ENCODE measurements at places on chromosomes 5 and 9.

- no peak for DNase-seq
Observed at GRCh38 chr9:33416996-33417395, 14.6 kb upstream of the AQP7 start.

DNA sequence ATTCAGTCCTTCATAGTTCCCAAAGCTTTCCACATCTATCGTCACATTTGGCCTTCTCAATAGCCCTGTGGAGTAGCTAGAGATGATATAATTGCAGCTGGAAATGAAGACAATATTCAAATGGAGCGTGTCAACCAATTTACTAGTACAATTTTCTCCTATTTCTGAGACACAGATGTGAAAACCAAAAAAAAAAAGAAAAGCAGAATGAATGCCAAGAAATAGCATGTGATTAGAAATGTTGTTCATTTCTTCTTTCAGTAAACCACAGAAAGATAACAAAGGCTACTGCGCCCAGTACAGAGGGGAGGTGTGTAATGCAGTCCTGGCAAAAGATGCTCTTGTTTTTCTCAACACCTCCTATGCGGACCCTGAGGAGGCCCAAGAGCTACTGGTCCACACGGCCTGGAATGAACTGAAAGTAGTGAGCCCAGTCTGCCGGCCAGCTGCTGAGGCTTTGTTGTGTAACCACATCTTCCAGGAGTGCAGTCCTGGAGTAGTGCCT lies 99.0 kb downstream of the MUSK start:
- peak; percentile 38 for DNase-seq

DNA sequence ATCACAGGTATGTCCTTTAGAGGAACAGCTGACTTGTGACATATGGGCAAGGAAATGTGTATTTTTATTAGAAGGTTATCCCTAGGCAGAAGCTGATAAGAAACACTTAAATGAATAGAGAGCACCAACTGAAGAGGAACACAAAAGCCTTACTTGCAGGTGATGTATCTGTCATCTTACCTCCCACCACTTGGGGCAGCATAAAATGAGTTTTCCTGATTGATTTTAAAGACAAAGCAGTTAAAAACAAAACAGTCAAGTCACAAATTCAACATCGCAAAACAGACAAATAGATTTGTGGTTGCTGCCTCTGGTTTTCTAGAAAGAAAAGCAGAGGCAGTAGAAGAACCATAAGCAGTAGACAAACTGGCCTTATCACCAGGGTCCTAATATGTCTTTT lies 302.4 kb upstream of the ZNF462 start:
- DNase-seq = no peak

DNA sequence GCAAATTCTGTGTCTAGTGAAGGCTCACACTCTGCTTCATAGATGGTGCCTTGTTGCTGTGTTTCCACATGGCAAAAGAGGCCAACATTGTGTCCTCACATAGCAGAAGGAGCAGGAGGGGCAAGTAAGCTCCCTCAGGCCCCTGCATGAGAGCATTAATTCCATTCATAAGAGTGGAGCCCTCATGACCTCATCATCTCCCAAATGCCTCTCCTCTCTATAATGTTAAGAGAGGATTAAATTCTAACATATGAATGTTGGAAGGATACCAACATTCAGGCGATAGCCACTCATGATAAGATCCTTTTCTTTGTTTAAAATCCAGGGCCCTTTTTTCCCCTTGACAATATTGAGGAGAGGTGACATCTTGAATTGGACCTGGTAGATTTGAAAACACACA lies 35.2 kb upstream of the PAM start:
- no peak for DNase-seq

GRCh38 chr5:111251921-111252320 lies 27.7 kb downstream of the CAMK4 start:
- DNase-seq = no peak

GRCh38 chr9:38360839-38361472 lies 31.5 kb upstream of the ALDH1B1 start:
- no peak for DNase-seq

GRCh38 chr5:177388521-177389052 lies 4.4 kb downstream of the SLC34A1 start:
- DNase-seq = no peak

DNA sequence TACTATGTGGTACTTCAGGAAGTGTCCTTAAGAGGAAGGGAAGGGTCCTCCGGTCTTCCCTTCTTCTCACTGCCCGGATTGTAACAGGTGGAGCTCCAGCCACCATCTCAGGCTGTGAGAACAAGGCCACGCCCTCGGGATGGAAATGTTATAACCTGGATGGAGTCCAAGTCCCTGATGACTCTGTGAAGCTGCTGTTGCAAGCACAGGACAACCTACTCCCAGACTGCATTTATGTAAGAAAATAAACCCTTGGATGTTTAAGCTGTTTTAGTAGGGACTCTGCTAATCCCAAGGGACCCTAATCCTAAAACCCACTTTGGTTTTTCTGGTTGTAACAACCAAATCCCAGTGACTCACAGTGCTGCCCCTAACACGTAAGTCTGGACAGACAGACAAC lies 221.6 kb downstream of the ACTL7B start:
- DNase-seq = no peak

DNA sequence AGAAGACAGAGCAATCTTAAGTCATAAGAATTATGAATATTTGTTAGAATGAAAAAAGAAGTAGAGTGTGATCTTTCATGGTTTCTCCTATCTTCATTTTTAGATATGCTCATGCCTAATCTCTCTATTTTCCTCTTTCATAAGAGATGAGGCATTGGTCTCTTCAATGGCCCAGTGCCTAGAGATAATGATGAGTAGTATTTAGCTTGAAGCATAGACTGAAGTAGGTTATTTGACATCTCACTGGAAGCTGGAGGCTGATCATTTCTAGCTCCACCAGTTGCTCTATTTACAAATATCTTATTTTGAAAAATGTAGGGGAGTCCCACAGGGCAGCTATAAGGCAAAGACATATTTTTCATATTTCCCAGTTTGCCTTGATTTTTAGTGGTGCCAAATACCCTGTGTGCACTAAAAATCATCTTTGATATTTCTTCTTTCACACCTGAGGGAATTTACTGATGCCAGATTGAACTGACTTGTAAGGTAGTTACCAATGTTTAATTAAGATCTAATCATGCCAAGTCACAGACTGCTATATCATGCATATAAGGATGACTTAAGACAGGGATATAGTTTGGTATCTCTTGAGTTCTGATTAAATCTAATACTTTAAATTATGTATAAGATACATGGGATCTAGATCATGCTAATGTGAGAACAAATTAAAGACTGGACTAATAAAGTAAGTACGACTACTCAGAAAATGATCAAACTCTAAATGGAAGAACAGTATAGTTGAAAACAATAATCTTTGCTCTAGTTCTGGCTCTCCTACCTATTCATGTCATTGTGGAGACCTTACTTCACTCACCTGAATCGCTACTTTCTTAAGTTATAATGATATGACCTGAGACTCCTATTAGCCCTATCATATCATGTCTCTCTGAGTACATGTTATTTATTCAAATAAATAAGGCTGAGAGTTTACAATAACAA lies 108.2 kb upstream of the IFNE start:
- DNase-seq = no peak

DNA sequence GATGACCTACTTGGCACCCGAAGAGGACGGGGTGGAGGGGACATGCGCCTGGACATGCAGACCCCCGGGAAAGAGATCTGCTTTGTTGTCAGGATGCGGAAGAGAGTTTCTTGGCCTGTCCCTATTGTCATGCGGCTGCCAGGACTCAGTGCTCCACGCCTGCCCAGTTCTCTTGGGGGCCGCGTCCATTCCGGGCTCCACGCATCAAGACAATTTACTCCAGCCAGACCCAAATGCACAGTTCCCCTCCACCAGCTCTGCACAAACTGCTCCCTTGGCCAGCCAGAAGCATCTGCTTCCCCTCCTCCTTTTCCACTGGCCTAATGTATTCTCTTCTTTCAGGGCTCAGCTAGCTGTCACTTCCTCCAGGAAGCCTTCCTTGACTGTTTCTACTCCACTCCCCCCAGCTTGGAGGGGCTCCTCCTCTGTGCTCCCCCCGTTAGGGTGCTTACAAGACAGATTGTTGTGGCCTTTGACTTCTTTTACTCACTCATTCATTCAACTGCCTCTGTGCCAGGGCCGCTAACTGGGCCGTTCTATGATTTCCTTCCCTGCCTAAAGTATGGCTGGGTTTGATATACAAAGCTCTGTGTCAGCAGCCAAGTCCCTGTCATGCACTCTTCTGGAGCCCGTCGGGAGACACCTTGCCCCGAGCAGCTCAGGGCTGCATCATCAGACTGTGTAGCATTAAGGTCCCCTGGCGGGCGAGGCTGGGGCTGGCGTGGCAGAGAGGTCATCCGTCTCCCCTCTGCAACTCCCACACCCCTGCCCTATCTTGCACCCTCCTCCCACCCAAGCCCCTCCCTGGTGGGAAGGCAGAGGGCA lies 6.6 kb downstream of the FIBCD1 start:
- DNase-seq = peak; percentile 88

DNA sequence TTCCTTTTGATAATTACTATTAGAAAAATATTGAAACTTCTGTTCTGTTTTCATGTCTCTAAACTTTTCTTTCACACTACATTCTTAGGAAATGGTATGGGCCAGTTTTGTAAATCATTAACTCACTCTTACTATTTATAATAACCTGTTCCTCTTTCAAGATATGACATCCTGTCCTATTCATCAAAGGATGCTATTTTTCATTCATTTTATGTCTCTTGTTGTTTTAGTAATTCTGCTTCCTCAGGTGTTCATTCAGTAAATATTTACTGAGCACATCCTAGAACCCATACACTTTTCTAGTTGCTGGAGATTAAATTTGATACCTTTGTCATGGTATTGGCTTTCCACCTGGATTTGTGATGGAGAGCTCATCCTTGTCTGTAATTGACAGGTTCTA lies 58.0 kb downstream of the GDA start:
- no peak for DNase-seq

GRCh38 chr5:161790926-161791325 lies 57.0 kb upstream of the GABRA1 start:
- no peak for DNase-seq

- no peak for DNase-seq
Observed at GRCh38 chr9:12640866-12641636, 52.1 kb upstream of the TYRP1 start.

DNA sequence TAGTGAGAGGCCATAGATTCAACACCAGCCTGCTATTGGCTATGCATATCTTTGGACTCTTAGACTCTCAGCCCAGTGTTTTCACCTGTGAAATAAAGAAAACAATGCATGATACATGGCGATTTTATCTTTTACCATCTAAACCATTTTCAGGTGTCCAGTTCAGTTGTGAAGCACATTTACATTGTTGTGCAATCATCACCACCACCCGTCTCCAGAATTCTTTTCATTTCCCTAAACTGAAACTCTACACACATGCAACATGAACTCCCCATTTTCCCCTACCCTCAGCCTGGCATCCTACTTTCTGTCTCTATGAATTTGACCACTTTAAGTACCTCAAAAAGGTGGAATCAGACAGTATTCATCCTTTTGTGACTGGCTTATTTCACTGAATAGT lies 420.6 kb downstream of the MED10 start:
- no peak for DNase-seq

GRCh38 chr5:39658866-39659265 lies 234.1 kb upstream of the DAB2 start:
- no peak for DNase-seq

DNA sequence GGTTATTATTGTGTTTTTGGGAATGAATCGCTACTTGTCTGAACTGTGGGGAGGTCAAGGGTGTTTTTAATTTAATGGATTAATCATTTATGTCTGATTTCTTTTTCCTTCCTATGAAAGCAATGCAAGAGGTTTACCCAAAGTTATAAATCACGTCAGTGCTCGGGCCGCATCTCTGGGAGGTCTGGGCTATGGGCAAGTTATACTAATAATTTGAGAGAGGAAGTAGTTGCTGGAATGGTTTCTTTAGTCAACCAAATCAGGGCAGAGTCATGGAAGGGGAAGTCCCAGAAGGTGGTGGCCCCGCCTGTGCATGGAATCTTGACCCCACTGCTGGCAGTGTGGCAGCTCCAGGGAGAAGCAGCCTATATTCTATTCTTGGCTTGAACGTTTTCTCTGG lies 180.2 kb downstream of the HSPA4 start:
- DNase-seq = no peak

- no peak for DNase-seq
Observed at GRCh38 chr9:83340451-83340850, 197.8 kb downstream of the FRMD3 start.

DNA sequence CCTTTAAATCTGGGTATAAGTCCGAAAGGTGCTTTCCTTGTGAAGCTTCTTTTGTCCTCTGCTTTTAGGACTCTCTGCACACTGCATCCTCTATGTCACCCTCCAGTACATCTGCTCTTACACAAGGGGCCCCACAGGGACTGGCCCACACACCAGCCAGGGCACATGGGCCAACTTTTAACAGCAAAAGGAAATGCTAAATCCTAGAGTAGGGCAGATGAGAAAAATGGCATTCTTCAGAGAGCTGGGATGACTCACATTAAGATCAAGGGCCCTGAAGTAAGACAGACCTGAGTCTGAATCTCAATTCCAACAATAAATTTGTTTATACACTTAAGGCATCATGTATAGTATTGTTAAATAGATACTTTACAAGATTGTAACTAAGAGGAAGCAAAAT lies 40.3 kb upstream of the CDKN2B start:
- DNase-seq = no peak

DNA sequence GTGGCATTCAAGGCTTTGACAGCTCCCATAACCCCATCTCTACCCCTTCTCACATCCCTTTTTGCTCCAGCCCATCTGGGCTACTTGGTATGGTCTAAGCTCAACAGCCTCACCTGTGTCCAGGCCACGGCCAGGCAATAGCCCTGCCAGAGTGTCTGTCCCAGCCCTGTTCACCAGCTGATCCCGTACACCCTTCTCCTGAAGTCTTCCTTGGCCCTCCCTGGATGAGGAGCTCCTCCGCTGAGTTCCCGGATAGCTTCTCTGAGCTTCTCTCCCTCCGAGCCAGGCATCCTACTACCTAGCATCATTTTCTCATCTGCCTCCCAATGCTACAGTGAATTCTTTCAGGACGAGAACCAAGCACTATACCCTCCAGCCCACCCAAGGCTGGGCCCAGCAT lies 208.2 kb downstream of the DAB2IP start:
- DNase-seq = no peak

DNA sequence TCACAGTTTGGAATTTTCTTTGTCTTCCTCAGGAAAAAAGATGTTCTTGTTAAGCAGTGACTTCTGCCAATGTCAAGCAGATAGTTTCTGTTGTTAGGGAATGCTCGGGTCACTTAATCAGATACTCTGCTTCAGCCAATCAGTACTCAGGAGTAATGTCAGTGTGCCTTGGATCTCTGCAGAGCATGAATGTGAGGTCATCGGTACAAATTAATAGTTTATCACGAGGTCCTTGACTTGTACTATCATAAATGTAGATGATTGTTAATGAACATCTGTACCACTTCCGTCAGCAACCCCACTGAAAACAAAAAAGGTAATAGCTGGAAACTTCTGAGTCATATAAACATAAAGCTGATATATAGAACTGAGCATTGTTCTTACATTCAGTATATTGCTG lies 73.6 kb downstream of the FBXL7 start:
- DNase-seq = no peak
